ENCODE measurements at places on chromosomes 7 and 10. TPM values are rescaled to one million over a fixed set of nuclear protein-coding genes. Genes with fewer than 3 reads are reported as not detected.

DNA sequence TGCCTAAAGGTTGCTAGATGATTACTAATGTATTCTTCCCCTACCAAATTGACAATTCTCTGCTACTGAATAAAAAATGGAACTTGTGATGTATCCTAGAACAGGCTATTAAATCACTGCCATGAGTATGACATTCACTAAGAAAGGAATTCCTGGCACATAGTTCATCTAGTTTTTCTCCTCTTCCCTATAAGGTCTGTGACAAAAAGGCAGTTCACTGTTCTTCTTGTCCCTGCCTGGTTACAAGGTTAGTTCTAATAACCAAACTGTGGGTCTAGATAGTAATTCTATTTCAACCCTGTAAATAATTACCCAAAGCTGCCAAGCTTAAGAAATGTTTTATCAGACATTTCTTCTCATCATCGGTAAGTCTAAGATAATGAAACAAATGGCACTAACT, 245.6 kb downstream of the BICC1 start:
- no peak for DNase-seq

DNA sequence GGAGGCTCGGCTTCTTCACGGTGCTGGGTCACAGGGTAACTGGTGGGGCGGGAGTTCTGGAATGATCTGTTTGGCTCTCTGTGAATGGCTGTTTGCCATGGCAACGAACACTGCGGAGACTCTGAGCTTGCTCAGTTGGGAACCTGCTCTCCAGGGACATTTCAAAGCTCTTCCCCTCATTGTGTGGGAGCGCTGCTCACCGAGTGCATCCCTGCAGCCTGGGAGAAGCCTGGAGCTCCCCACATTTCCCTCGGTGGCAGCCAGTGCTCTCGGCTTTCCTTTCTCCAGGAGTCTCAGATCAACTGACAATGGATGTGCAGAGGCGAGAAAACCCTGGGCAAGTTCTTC, 57.6 kb upstream of the CACUL1 start:
- no peak for DNase-seq

DNA sequence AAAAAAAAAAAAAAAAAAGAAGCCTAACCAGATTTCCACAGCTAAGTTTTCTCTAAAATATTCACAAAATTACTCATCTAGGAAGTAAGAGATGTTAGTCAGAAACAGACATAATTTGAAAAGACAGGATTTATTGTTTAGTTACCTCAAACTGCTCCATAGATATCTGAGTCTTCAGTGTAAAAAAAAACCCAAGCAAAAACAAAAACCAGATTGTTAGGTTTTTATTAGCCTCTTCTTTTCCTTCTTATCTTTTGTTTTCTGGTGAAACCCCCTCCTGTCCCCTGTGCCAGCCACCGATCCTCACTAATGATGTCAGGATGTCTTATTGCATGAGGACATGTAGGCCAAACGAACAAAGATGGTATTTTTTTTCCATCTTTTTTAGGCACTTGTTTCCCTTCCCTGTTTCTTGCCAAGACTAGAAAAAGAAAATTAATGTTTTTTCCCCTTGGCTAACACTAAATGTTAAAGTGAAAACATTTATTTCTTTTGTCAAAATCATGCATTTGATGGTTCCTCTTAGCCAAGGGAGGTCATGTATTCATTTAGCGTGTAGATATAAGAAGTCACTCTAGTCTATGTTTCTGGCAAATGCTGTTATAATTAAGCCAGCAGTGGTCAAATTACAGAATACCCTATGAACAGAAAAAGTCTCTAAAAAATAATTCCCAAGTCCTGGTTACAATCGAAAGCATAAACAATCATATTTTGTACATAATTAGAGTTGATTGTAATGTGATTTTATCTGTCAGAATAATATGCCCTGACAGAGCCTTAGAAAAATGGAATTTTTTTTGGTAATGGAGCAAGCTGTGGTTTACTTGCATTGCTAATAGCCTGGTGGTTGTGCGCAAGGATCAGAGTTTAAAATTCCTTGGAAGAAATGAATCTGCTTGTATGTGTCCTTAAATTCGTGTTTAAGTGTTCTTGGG, 702.4 kb upstream of the FZD8 start:
- DNase-seq = no peak

Gene XPNPEP1
- total RNA-seq = 68.7 TPM

- no peak for DNase-seq
These were observed 354.6 kb downstream of the PHF14 start for GRCh38 chr7:11328309-11328708.

Gene BET1
- 20.6 TPM for total RNA-seq

DNA sequence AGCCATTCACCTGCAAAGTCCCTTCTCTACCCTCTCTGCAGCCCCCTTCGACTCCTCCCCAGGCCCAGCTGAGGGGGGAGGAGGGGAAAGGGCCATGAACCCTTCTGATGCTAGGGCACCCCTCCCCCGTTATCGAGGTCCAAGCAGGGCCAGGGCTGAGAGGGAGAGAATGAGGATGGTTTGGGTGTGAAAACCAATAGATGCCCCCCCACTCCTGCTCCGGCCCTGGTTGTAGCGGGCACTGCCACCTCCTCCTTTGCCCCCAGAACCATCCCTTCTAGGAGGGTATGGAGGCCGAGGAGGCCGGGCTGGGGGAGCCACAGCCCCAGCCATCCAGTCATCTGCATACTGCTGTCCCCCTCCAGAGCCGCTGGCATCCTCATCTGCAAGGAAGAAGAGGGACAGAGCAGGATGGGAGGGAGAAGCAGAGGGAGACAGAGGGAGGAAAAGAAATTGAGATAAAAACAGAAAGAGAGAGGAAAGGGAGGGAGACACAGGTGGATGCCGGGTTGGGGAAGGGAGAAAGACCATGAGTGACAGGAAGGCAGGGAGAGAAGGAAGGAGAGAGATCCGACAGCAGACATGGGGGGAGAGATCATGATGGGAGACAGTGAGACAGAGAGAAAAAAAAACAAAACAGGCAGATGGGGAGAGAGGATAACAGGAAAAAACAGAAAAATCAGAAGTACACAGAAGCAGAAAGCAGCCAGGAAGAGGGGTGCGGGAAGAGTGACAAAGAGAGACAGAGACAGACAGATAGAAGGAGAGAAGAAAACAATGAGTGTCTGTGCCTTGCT, 1.9 kb upstream of the GAL3ST4 start:
- DNase-seq = peak; percentile 81

DNA sequence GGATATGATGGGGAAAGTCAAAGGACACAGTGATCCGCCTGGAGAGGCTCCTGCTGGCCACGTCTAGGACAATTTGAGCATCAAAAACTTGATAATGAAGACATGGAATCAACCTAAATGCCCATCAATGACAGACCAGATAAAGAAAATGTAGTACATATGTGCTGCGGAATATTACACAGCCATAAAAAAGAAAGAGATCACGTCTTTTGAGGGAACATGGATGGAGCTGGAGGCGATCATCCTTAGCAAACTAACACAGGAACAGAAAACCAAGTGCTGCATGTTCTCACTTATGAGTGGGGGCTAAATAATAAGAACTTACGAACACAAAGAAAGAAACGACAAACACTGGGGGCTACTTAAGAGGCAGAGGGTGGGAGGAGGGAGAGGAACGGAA, 124.9 kb downstream of the PRKAG2 start:
- DNase-seq = no peak
